Left cardiac atrium (tissue), 4 donors: ENCODE measurements at places on chromosomes 5 and 9. TPM values are rescaled to one million over a fixed set of nuclear protein-coding genes. Genes with fewer than 3 reads are reported as not detected.

TUSC1 gene
- 12.7 TPM for total RNA-seq

MACROH2A1 gene
- 138 TPM for total RNA-seq

SLC1A1 gene
- total RNA-seq: 3.4 TPM

DND1 gene
- 0.44 TPM for total RNA-seq

ST8SIA4 gene
- 4.9 TPM for total RNA-seq

CCNO gene
- total RNA-seq: 0.16 TPM
